Stimulated activated CD4-positive, alpha-beta T cell treated with anti-CD3 and anti-CD28 coated beads, Interleukin-1b, Interleukin-23, amount 100 ng/mL, for 4 hours (primary cell): ENCODE measurements at places on chromosomes 3 and 15.

DNA sequence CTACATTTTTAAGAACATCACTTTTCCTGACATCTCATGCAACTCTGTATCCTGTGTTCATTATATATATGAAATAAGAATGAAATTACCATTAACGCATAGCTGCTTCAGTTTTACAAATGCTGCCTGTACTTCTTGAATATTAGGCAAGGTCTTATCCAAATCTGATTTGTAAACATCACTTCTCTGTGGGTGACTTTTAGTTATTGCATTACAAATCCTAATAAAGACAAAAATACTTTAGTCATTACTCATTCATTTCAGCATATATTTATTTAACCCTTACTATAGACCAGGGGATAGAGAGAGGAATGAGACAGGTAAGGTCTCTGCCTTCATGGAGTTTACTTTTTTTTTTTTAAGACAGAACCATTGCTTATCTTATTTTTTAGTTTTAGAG lies 36.8 kb downstream of the MTMR10 start:
- DNase-seq = no peak

DNA sequence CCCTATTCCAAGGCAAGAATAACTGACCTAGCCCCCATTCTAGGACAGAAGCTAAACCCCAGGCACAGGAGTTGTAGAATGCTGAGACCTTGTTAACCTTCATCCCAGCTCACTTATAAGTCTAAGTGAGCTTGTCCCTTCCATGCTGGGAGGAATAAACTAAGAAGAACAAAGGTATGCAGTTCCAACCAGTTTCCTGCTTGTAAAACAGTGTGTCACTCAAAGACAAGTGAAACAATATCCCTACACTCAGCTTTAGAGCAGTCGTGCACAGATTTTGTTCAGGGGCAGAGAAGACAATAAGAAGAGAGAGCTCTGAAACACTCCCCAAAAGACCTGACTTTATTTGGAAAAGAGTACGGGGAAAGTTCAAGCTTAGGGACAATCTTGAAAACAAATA lies 292.1 kb downstream of the CGGBP1 start:
- DNase-seq = no peak

- DNase-seq = no peak
Observed at GRCh38 chr15:91077029-91077428, 23.0 kb upstream of the SV2B start.

DNA sequence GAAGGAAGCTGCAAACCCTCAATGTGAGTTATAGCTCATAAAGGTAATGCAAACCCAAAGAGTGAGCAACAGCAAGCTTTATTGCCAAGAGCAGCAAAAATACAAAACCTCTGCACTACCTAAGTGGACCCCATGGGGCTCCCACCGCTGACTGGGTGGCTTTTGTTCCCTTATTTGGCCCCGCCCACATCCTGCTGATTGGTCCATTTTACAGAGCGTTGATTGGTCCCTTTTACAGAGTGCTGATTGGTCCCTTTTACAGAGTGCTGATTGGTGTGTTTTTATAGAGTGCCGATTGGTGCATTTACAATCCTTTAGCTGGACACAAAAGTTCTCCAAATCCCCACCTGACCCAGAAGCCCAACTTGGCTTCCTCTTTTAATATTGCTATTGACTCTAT lies 154.5 kb upstream of the NSMCE3 start:
- DNase-seq = no peak

DNA sequence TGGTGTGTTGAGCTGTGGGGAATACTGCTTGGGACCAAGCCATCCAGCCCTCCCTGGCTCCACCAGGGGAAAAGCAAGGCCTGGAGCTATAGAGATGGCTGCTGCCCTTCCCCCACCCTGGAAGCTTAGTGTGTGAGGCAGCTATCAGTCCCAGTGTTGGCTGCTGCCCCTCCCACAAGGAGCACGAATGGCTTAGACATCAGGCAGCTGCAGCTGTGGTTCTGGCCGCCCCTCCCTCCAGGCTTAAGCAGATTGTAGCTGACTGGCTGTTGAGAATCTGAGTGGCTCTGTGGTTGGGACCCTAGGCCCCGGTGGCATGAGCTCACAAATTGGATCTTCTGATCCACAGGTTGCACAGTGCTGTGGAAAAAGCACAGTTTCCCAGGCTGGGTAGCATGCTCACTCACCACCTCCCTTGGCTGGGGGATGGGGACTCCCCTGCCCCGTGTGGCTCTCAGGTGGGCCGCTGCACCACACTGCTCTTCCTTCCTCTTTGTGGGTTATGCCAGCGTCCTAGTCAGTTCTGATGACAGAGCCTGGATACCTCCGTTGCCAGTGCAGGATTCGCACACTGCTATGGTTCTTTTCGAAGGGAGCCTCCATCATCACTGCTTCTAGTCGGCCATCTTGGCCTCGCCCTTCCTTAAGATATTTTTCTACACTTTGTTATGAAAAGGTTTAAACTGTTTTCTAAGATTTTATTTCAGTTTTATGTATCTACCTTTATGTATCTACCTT lies 21.2 kb upstream of the SUCNR1 start:
- DNase-seq = no peak

DNA sequence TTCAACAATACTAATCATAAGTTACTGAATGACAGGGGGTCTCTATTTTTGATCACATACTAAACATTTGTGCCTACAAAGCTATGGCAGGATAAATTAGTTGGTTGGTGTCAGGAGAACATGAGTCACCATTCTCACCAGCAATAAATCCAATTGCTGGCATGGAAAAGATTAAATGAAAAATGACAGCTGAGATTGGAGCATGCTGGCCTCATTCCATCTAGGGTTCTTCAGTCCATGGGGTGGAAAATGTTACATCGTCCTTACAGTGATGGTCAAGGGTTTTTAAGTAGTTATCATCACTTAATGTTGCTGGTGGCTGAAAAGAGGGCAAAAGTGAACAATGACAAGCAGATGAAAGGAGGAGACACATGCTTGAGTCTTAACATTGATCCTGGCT lies 180.1 kb upstream of the BCL6 start:
- DNase-seq = no peak

- no peak for DNase-seq
Observed at GRCh38 chr3:168531116-168531515, 435.4 kb upstream of the GOLIM4 start.

GRCh38 chr3:164468055-164468454 lies 610.2 kb downstream of the SI start:
- DNase-seq = no peak

DNA sequence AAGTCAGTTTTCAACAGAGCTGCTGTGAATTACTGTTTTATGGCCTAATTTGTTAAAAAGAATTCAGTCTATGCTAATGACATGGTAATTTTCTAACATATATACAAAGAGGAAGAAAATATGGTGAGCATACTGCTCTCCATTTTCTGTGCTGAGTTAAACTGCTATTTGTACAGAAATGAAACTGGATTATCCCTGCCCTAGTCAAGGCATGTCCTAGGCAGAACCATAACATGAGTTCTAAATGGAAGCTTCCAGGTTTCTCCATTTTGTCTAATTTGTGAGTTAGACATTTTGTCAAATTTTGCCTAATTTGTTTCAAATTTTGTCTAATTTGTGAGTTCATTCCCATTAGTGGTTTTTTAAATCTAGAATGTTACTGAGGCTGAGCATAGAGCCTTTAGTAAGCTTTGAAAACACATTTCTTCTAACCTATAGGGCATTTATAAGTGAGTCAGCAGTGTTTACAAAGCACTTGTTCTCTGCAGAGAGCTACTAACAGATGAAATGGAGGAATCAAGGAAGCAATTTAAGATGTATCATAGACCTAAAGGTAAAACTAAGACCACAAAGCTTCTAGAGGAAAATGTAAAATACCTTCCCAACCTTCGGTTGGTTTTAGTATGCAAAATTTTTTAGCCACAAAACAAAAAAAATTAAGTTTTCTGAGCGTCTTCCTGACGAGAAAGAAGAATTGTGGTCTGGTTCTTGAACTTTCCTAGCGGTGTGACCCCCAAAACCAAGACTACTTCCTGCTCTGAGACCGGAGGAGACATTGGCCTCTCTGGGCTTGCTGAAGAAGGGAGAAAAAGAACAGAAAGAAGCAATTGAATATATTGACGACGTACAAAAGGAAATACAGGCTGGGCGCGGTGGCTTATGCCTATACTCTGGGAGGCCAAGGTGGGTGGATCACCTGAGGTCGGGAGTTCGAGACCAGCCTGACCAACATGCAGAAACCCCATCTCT lies 9.8 kb downstream of the P2RY14 start:
- DNase-seq = no peak

DNA sequence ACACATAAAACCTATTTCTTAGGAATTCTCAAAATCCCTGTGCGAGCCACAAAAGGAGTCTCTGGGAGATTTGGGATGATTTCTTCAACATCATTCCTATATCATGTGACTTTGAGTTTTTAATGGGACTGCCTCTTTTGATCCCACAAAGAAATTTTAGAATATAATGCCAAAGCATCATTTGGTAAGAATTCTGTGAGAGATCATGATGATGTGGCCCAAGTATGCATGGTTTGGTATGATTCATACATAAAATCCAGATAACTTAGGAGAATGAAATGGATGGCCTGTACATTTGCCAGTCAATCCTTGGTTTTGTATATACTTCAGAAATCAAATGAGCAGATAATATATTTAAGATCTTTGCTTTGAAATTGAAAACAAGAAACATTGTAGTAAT lies 61.3 kb downstream of the UBE2E2 start:
- DNase-seq = no peak

DNA sequence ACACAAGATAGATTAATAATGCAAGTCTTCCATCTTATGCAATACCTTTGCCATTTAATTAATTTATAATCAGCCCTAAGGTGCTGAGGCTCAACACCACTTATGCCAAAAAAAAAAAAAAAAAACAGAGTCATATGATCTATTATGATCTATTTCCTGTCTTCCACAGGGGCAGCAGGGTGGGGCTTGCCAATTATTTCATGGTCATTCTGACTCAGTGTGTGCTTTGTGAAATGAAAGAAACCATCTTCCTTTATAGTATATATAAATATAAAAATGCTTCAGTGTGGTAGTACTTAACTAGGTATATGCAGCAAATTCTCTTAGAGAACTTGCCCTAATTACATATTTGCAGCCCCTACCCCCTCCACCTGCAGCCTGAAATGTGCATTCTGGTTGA lies 7.2 kb upstream of the RARB start:
- DNase-seq = no peak

DNA sequence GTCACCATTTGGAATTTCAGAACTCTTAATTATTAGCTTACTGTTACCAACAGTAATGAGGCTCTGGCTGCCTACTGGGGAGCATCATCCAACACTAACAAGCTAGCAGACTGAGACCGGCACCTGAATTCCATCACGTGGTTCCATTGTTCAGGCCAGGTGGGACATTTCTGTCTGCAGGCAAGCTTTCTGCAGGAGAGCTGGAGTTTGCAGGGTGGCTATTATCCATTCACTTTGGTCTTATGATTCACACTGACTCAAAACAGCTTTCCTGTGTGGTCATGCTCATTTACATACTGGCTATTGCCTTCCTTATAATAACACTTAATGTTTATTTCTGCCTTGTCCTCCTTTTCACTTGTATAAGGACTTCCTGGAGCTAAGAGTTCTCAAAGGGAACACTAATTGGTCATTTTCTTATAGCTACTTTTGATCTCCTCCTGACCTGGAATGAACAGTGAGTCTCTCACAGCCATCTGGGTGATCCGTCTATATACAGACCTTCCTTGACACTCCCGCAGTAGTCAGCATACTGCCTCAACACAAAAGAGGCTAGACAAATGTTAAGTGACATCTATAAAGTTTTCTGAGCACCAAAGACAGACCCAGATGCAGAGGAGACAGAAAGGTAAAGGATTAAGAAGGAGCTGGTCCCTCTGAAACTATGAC lies 695.4 kb downstream of the FHIT start:
- DNase-seq = no peak

DNA sequence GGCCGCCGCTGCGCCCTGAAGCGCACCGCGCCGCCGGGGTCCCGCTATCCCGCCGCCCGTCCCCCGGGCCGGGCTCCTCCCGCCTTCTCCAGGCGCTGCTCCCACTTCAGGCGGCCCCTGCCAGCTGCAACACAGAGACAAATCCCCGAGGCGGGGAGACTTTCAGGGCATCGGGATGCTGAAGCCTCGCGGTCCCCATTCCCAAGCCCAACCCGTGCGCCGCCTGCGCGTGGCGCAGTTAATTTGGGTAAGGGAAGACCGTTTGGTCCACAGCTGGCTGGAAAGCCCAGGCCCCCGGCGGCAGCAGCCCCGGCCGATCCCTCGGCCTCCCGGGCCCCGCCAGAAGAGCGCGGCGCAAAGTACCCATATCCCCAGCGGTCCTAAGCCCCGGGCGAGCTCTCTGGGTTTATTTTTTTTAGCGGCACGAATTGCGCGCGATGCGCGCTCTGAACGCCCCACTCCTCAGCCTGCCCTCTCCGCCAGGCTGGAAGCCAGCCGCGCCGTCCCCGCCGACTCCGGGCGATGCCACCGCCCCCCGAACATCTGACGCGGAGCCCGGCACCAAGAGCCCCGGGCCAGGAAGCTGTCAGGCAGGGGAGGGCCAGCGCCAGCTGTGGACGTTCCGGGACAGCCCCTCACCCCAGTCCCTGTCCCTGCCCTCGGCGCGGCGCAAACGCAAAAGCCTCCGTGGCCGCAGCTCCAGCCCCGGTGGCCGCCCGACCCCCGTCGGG lies 517 bp downstream of the FBN1 start:
- DNase-seq = no peak

- no peak for DNase-seq
Observed at GRCh38 chr3:71858503-71859122, 73.7 kb upstream of the PROK2 start.

DNA sequence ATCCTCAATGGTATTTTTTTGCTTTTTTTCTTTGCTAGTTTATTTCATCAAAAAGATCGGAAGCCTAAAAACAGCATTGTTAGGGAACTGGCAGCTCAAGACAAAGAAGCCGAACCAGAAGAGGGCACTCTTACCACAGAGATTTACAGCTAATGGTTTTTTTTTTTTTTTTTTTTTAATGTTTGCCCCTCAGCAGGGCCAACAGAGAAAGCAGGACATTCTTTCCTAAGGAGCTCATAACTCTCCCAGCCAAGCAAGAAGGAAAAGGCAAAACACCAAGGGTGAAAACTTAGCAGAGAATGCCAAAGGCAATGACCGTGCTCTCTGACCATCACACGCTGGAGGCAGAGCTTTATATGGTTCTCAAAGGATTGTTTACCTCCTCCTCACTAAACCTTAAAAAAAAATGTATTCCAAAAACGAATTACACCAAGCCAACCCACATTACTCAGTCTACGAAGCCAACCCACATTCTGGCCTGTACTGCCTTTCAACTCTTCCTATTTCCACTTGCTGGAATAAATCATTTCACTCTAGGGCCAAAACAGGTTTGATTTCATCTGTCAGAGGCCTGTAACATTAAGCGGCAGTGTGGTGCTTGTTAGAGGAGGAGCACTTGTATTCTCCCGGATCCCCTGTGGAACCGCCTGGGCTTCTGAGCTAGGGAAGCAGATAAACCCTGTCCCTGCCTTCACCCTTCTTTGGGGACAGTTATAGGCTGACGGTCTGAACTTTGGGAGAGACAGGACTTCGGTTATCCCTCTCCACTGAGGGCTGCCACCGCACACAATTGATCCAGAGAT lies 35.6 kb upstream of the GYG1 start:
- no peak for DNase-seq

- no peak for DNase-seq
Observed at GRCh38 chr3:143506190-143506589, 342.1 kb downstream of the SLC9A9 start.
